Effector memory CD8-positive, alpha-beta T cell (primary cell): ENCODE measurements at places on chromosomes 3 and 15.

GRCh38 chr3:60835796-60836195 is 415.5 kb downstream of the FHIT start:
- DNase-seq, result no peak

GRCh38 chr3:71076361-71077002 is 507.0 kb downstream of the FOXP1 start:
- no peak for DNase-seq

DNA sequence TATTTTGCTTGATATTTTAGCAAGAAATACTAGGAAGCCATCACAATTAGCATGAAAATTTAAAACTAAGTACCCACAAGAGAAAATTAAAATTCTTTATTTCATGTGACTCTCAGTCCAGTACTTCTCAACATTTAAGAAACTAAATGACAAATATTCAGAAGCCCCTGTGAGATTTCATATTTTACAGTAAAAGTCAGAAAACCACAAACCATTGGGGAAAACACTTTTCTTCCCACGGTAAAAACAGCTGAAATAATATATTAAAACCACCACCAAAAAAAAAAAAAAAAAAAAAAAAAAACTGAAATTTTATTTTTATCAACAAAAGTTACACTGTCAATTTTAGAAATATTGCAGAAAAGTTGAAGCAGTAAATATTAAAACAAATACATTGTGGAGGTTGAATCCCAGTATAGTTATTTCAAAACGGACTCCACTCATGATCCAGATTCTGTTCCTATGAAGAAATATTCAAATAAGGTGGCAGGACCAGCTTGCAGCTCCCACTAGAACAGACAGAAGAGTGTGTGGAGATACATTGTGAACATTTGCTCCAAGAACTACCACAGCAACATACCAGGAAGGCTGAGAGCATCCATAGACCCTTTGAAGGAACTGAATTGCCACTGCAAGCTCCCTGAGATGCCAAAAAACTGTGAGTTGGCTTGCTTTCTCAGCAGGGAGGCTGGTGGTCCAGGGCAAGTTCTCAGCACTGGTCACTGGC is 308.2 kb downstream of the CTNNB1 start:
- DNase-seq, result no peak

DNA sequence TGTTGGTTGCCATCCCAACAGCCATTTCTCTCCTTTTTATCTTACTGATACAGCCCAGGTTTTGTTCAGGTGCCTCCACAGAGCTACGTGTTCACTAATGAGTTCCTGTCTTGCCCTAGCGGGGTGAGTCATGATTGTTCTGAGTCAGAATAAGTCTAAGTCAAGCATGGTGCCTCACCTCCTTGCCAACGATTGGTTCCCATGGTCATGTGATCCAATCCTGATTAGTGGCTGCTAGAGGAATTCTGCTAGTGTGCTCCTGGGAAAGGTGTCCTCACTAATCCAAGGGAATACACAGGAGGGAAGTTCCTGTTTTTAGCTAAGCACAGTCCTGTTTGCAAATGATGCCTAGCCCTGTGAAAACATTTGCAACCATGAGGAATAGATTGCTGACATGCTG is 99.8 kb downstream of the NSUN3 start:
- no peak for DNase-seq
